ENCODE measurements at places on chromosomes 16 and 17. TPM values are rescaled to one million over a fixed set of nuclear protein-coding genes. Genes with fewer than 3 reads are reported as not detected.

Gene NACA2
- polyA plus RNA-seq, result not detected

Gene SLC5A10
- 0.10 TPM for polyA plus RNA-seq

Gene KRT31
- not detected for polyA plus RNA-seq

Gene TNFRSF12A
- polyA plus RNA-seq, result not detected

Gene DNAAF1
- polyA plus RNA-seq, result not detected

Gene TNFRSF13B
- 16.2 TPM for polyA plus RNA-seq

Gene NOL3
- polyA plus RNA-seq, result not detected

Gene WNK4
- polyA plus RNA-seq, result not detected

Gene RNF222
- polyA plus RNA-seq, result not detected

Gene SPATA22
- polyA plus RNA-seq, result not detected

Gene EVPL
- not detected for polyA plus RNA-seq

Gene PTGES3L
- polyA plus RNA-seq, result not detected

Gene PHF23
- 17.7 TPM for polyA plus RNA-seq

Gene PYY
- not detected for polyA plus RNA-seq

Gene AHSP
- polyA plus RNA-seq, result not detected

Gene DNAAF8
- polyA plus RNA-seq, result 0.30 TPM

Gene EXOC3L1
- polyA plus RNA-seq, result 0.19 TPM

Gene TEX14
- 0.26 TPM for polyA plus RNA-seq

Gene ZNF597
- 2.4 TPM for polyA plus RNA-seq

Gene NEUROD2
- polyA plus RNA-seq, result not detected

Gene KLHL10
- not detected for polyA plus RNA-seq

Gene LDHD
- polyA plus RNA-seq, result not detected

Gene STH
- polyA plus RNA-seq, result not detected

Gene NPIPA8
- 2.1 TPM for polyA plus RNA-seq

Gene KCNH6
- not detected for polyA plus RNA-seq

Gene CMIP
- 0.99 TPM for polyA plus RNA-seq
